ENCODE measurements at places on chromosomes 1 and 21.
A peak's percentile ranks its signal among the peaks of the same experiment; 100 is the strongest.

DNA sequence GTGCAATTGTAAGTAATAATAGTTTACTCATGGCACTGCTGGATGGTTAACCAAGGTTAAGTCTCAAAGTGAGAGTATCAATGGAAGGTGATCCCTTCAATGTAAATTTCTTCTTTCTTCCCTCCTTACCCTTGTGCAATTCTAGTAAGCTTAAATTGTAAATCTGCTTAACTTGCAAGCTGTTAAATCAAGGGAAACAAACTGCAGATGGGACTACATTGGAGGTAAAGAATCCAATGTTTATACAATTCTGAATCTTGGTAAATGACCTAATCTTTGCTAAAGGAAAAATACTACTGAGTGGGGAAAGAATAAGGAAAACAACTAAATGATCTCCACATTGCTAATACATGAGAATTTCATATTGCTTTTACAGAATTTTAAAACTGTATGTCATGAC is 6.7 kb upstream of the CD55 start:
- no peak for DNase-seq
- no peaks in the 10 kb centered on the region for H3K36me3 ChIP-seq
- H3K27me3 ChIP-seq = no peaks in the 10 kb centered on the region
- peaks cover under 1% of the 10 kb centered on the region for H3K4me1 ChIP-seq
- no peak overlapping the region for H3K4me3 ChIP-seq
- no peak overlapping the region for H3K27ac ChIP-seq

GRCh38 chr1:184161071-184161698 is 109.7 kb downstream of the TSEN15 start:
- H3K36me3 ChIP-seq = no peaks in the 10 kb centered on the region
- no peak for DNase-seq
- no peak overlapping the region for H3K27ac ChIP-seq
- H3K4me3 ChIP-seq = no peak overlapping the region
- H3K4me1 ChIP-seq = no peaks in the 10 kb centered on the region

DNA sequence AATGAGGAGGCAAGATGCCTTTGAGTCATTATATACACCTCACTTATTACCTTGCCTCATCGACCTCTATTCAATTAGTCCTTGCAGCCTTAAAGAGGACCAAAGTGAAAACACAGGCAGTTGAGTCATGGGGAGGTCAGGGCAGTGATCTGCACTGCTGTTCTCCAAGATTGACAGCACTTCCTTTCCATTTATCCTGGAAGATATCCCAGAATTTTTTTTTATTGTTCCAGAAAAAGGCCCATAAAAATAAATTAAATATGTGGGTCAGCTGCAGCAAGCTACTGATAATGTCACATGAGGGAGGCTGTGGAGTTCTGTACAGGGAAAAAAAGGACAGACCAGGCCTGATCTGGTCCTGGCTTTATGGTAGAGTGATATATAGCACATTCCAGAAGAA is 33.2 kb upstream of the CDC42BPA start:
- H3K27ac ChIP-seq = peak overlapping the region; percentile 31
- no peak overlapping the region for H3K4me3 ChIP-seq
- no peaks in the 10 kb centered on the region for H3K36me3 ChIP-seq
- no peak for DNase-seq

GRCh38 chr1:47918257-47918867 is 78.8 kb downstream of the TRABD2B start:
- H3K27ac ChIP-seq = no peak overlapping the region
- no peaks in the 10 kb centered on the region for H3K36me3 ChIP-seq
- H3K4me1 ChIP-seq = peaks cover 9% of the 10 kb centered on the region
- no peak overlapping the region for H3K4me3 ChIP-seq

DNA sequence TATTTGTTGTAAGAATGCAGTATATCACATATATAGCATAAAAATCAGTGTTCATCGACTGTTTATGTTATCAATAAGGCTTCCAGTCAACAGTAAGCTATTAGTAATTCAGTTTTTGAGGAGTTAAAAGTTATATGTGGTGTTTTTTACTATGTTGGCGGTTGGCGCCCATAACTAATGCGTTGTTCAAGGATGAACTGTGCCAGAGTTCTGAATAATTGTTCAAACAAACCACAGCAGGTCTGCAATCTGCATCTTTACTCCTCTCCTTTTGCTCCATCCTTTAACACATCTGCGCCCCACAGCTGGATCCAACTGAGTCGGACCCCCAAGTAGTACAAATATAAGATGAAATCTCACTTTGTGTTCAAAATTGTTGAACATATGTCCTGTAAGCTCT is 836.1 kb downstream of the LTN1 start:
- no peak for DNase-seq
- H3K36me3 ChIP-seq = no peaks in the 10 kb centered on the region
- H3K4me3 ChIP-seq = no peak overlapping the region
- no peaks in the 10 kb centered on the region for H3K27me3 ChIP-seq
- H3K4me1 ChIP-seq = no peaks in the 10 kb centered on the region
- H3K27ac ChIP-seq = no peak overlapping the region

- DNase-seq = no peak
- no peaks in the 10 kb centered on the region for H3K27me3 ChIP-seq
- H3K4me1 ChIP-seq = no peaks in the 10 kb centered on the region
- no peak overlapping the region for H3K4me3 ChIP-seq
- H3K36me3 ChIP-seq = no peaks in the 10 kb centered on the region
Observed at GRCh38 chr21:14591882-14592281, 45.8 kb upstream of the SAMSN1 start.

DNA sequence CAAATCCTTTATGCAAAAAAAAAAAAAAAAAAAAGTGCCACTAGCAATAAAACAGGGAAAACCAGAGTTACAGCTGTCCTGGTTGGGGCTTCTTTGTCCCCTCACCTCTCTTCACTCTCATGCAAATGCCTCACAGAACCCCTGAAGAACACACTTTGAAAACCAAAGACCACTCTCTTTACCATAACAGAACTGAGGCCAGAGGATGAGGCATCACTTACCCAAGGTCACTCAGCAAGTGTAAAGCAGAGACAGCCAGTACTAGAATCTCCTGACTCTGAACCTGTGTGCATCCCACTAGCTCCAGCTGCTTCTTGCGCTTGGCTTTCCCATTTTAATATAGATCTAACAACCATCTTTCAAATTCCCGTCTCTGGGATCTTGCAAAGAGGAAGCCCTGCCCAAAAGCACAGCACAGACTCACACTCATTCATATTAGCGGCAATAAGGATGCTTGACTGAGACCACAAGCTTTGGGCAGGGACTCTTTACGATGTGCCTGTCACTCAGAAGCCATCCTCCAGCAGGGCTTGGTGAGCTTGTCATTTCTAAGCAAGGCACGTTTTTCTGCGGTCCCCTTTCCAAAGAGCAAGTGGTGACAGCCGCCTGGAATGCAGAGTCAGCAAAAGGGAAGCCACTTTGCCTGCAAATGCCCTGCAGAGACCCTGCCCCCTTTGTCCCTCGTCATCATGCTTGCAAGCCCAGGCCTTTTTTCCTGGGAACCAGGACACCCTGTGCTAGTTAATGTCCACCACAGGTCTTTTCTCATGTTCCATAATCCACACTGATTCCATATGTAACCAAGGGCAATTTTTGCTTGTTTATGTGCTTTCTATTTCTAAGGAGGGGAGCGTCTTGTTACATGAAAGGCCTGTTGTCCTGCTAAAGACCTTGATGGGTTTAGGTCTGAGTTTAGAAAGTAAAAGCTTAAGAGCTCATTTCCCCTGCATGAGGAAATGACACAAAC is 76.5 kb upstream of the NFIA start:
- no peaks in the 10 kb centered on the region for H3K36me3 ChIP-seq
- DNase-seq = no peak
- no peaks in the 10 kb centered on the region for H3K27me3 ChIP-seq
- H3K4me1 ChIP-seq = no peaks in the 10 kb centered on the region

DNA sequence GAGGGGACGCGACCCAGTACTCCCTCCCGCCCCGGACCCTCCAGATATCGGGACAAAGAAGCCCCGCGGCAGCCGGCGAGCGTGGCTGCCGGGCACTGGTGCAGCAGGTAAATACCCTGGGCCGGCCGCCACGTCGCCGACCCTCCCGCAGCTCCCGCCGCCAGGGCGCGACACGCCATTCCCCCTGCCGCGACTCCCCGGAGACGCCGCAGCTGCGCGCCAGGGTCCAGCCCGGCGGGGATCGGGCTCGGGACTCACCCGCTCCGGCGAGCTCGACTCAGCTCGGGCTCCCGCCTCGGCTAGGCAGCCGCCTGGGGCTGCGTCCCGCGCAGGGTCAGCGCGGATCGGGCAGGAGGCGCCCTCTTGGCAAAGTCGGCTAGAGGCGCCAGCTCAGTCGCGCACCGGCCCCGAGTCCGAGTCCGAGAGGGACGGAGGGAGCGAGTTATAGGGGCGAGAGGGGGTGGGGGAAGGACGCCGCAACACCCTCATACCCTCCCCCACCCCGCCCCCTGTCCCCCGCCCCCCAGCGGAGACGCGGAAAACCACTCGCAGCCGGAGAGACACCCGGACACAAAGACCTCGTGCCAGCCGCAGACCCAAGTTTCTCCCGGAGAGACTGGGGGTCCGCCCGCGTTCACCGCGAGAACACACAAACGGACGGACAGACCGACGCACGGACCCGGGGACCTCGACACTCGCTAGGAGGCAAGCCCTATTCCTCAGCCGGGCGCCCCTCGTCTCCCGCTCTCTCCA is 985 bp downstream of the SYT6 start:
- DNase-seq = peak; percentile 55
- H3K4me1 ChIP-seq = peaks cover 28% of the 10 kb centered on the region
- no peak overlapping the region for H3K4me3 ChIP-seq
- H3K27me3 ChIP-seq = no peaks in the 10 kb centered on the region

DNA sequence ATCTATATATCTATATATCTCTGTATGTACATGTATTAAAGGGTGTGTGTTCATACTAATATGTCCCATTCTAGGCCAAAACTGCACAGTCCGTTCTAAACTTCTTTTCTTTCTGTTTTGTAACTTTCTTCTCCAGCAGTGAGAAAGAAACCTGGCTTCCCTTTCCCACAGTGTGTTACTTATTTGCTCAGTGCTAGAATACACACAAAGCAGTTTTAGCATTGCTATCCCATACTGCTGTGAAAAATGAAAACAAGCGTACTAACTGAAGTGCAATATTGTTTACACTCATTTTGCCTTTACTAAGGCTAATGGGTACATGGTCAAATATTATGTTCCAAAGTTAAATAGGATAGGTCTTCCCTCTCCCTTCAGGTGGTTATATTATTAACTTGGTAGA is 163.9 kb downstream of the LEPR start:
- no peak for DNase-seq
- H3K27me3 ChIP-seq = no peaks in the 10 kb centered on the region
- H3K27ac ChIP-seq = no peak overlapping the region
- no peaks in the 10 kb centered on the region for H3K4me1 ChIP-seq
- no peaks in the 10 kb centered on the region for H3K36me3 ChIP-seq
- H3K4me3 ChIP-seq = no peak overlapping the region

- H3K4me3 ChIP-seq = no peak overlapping the region
- DNase-seq = no peak
- no peaks in the 10 kb centered on the region for H3K27me3 ChIP-seq
- H3K4me1 ChIP-seq = no peaks in the 10 kb centered on the region
Observed at GRCh38 chr1:45908611-45909140, 105.3 kb downstream of the MAST2 start.

GRCh38 chr1:164433818-164434170 is 125.2 kb upstream of the PBX1 start:
- no peak for DNase-seq
- H3K27me3 ChIP-seq = no peaks in the 10 kb centered on the region
- no peaks in the 10 kb centered on the region for H3K4me1 ChIP-seq
- no peak overlapping the region for H3K4me3 ChIP-seq
- no peaks in the 10 kb centered on the region for H3K36me3 ChIP-seq

DNA sequence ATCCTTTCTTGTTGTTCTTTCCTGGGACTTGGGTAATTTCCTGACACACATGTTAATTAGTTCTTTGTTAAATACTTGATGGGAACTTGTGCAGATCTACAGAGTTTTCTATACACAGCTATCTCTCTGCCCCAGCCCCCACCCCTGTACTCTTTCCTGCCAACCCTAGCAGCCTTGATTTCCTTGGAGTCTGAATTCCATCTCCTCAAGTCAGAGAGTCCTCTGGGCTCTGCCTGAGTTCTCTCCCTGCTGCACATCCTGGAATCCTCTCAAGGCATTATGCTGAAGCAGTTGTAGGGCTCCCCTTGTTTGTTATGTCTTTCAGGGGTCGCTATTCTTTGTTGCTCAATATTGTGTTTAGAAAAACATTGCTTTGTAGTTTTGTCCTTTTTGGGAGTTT is 384.7 kb downstream of the RPS6KC1 start:
- no peaks in the 10 kb centered on the region for H3K36me3 ChIP-seq
- H3K27ac ChIP-seq = no peak overlapping the region
- H3K27me3 ChIP-seq = no peaks in the 10 kb centered on the region
- DNase-seq = no peak
- no peaks in the 10 kb centered on the region for H3K4me1 ChIP-seq
